ENCODE measurements at places on chromosomes 1 and 21.

GRCh38 chr1:9384128-9384527, 91.4 kb downstream of the SPSB1 start:
- no peak for DNase-seq

GRCh38 chr1:154629061-154629674, 21.2 kb upstream of the ADAR start:
- DNase-seq = no peak

- no peak for DNase-seq
Measured at GRCh38 chr1:8938232-8938999, 7.3 kb upstream of the CA6 start.

- no peak for DNase-seq
Measured at GRCh38 chr1:98068016-98068415, 147.2 kb upstream of the DPYD start.
